Esophagus squamous epithelium (tissue), 5 donors: ENCODE measurements at places on chromosomes 1 and 21. TPM values are rescaled to one million over a fixed set of nuclear protein-coding genes. Genes with fewer than 3 reads are reported as not detected.
A peak's percentile ranks its signal among the peaks of the same experiment; 100 is the strongest.

Gene AMY2A
- total RNA-seq, result not detected

Gene CRP
- total RNA-seq, result not detected

Gene LCE1B
- total RNA-seq, result not detected

DNA sequence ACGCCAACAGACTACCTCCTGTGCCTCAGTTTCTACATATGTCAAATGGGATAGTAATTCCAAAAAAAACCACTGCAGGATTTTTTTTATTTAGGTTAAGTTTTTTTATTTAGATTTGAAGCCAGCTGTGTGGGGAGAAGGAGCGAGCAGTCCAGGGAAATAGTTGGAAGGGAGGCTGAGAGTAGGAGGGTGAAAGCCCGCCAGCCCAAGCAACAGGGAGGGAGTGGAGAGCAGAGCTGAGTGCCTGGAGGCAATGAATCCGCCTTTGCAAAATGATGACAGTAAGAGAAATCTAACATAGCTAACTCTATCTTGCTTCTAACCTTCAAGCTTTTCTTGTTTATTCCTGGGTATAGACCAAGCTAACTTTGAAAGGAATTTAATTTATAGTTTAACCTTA lies 15.6 kb upstream of the C1orf198 start:
- no peak for DNase-seq

DNA sequence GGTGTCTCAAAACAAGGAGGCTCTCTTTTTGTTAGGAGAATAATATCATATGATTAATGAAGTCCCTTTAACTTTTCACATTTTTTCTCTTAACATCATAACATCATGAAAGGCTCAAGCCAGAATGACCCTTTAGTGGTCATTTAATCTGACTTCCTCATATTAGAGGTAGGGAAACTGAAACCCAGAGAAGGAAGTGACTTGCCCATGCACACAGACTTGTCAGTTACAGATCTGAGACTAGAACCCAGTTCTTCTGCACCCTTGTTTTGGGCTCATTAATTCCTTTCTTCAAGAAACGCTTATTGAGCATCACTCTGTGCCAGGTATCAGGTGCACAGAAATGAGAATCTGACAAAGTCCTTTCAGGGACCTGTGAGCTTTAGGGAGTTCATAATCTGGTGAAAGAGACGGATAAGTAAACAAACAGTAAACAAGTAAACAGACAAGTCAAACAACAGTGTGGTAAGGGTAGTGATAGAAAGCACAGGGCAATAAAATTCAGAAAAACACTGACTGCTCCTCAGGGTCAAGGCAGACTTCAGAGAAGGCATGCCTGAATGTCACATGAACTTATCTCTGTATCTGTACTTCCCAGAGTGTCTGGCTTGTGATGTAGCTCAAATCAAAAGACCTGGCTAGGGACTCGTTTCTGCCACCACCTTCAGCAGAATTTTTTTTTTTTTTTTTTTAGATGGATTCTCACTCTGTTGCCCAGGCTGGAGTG lies 38.3 kb upstream of the OSBPL9 start:
- no peak for DNase-seq

GRCh38 chr1:98055457-98055856 lies 134.6 kb upstream of the DPYD start:
- DNase-seq, result no peak

DNA sequence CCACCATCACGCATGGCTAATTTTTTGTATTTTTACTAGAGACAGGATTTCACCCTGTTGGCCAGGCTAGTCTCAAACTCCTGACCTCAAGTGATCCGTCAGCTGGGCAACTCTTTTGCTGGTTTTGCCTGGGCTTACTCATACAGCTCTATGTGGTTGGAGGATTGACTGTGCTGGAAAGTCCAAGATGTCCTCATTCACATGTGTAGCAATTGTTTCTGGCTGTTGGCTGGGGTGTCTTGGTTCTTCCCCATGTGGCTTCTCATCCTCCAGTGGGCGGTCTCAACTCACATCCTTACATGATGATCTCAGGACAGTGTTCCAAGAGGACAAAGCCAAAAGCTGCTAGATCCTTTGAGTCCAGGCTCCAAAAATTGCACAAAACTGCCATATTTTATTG lies 53.3 kb downstream of the TEX35 start:
- DNase-seq, result no peak

GRCh38 chr1:44775078-44775929 lies at the start of gene RPS8:
Gene RPS8, plus strand, starts transcription at chr1:44775540. Its CDS starts 57 bp downstream, at chr1:44775597.
- DNase-seq, result peak; percentile 72
